Progenitor cell of endocrine pancreas (in vitro differentiated cells): ENCODE measurements at places on chromosomes 6 and 20.

DNA sequence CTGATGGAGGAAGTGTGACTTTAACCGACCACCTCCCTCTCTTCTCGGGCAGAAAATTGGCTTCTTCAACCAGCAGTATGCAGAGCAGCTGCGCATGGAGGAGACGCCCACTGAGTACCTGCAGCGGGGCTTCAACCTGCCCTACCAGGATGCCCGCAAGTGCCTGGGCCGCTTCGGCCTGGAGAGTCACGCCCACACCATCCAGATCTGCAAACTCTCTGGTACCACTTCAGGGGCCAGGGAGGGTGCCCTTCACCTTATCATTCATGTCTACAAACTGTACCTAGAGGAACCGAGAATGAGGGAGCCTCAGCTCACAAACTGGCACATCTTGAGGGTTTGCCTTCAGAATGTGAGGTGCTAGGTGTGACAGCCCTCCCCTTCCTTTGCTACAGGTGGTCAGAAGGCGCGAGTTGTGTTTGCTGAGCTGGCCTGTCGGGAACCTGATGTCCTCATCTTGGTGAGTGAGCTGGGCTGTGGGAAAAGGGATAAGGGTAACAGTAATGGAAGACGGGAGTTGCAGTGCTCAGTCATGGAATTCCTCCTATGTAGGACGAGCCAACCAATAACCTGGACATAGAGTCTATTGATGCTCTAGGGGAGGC, 18.6 kb downstream of the ABCF1 start:
- DNase-seq = no peak

DNA sequence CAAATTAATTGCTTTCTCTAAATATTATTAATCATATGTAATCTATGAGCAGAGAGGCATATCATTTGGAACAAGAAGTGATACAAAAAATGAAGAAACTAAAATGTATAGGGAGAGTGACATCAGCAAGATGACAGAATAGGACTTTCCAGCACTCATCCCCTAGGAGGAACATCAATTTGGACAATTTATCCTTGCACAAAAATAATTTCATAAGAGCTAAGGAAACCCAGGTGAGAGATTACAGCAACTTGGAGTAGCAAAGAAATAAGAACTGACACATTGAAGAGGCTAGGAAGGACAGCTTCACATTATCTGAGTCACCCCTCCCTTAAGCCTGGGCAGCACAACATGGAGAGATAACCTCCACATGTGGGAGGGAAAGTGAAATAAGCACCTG, 347.5 kb downstream of the MAFB start:
- no peak for DNase-seq

DNA sequence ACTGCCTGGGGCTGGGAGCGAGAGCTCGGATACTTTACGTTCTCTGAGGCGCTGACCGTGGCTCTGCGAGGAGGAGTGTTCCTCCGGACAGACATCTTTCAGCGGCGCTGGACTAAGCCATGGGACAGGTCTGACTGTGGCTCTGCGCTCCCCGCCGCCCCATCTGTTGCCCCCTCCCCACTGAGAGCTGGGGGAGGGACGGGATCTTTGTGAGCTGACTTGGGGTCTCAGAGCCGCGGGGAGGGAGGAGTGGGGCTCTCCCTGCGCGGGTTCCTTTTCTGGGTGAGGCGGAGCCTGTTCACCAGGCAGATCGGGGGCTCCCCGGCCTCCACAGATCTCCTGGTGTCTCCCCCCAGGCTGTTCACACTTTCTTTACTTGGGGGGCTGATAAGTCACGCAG, 11.3 kb upstream of the GATA5 start:
- DNase-seq = no peak

DNA sequence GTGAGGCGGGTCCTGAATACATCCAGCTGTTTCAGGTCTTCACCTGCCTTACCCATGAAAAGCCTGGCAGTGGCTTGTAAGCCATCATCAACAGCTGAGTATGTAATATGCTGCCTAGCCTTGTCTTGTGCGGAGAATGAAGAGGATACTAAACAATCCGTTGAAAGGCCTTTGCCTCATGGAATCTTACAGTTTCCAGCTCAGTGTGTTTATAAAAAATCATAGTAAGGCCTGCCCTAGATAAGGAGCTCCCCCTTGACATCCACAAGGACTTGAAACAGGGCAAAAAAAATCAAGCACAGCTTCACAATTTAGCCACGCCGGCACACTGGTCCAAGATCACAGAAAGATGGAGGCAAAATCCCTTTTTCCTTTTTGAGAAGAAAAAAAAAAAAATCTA, 115.7 kb downstream of the KIF16B start:
- DNase-seq = no peak

DNA sequence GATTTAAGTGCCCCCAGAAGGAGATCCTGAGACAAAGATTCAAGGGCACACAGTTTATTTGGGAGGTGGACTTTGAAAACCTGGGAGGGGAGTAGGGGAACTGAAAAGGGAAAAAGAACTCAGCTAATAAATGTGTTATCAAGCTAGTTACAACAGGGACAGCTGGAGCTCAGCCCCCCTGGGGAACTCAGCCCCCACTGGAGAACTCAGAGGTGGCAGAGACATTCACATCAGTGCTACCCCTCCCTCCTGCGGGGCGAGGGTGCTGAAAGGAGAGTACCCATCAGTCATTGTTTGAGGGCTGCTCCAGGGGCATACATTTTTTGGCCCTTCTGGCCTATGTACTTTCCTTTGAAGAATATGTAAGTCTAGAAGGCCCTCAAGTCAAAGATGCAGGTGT, 101.4 kb downstream of the LRFN2 start:
- DNase-seq = no peak

GRCh38 chr20:15643713-15644112, 929.5 kb downstream of the KIF16B start:
- DNase-seq = no peak

DNA sequence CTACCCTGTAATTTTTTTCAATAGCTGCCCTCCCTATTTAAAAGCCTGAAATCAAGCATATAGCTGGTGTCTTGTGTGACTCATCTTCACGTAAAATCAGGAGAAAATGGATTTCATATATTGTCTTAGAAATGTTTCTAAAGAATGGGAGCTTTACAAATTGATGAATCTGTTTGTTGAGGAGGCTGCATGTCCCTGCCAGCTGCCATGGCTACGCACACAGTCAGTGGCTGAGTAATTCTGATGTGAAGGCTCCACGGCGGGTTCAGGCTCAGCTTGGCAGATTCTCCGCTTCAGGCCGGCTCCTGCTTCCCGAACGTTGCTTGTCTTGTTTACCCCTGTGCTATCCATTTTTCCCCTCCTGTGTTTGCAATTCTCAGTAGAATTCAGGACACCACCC, 82.8 kb downstream of the CCDC170 start:
- DNase-seq = no peak
